ENCODE measurements at places on chromosomes 3 and 15.

- DNase-seq = peak; percentile 15
These were observed 33.3 kb upstream of the VPS8 start for GRCh38 chr3:184778426-184779332.

- peak; percentile 21 for DNase-seq
These were observed 61.2 kb downstream of the TSC22D2 start for GRCh38 chr3:150469031-150469930.

- DNase-seq = no peak
These were observed 18.4 kb downstream of the CTXND1 start for GRCh38 chr15:80233581-80233980.

- DNase-seq = no peak
These were observed 3.2 kb downstream of the C3orf18 start for GRCh38 chr3:50564321-50564720.

DNA sequence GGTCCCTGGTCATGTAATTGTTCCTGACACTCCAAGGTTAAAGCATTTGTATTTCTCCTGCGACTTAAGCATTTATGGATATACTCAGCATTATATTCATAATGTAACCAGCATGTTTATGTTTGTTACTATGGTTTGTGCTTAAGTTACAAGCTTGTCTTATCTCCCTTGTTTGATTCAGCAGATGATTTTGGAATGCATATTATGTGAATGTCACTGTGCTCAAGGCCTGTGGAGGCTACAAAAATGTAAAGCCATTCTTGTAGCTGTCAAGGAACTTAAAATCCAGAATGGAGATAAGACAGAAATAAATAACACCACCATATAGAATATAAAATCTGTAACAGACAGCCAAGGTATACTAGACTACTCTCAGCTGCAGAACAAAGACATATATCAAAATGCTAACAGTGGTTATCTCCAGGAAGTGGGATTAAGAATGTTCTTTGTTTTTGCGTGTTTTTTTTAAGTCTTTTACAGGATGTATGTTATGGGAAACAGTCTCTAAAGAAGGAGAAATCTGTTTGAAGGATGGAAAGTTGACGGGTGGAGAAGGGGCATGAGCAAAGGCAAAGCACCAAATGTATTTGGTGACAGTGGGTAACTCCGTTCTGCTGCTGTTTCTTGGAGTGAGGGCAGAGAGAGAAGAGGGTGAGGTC, 61.4 kb downstream of the IGF2BP2 start:
- no peak for DNase-seq

- DNase-seq = no peak
These were observed 147.9 kb downstream of the OR4M2 start for GRCh38 chr15:22228101-22228762.

GRCh38 chr3:162441716-162442115, 945.1 kb downstream of the OTOL1 start:
- no peak for DNase-seq

DNA sequence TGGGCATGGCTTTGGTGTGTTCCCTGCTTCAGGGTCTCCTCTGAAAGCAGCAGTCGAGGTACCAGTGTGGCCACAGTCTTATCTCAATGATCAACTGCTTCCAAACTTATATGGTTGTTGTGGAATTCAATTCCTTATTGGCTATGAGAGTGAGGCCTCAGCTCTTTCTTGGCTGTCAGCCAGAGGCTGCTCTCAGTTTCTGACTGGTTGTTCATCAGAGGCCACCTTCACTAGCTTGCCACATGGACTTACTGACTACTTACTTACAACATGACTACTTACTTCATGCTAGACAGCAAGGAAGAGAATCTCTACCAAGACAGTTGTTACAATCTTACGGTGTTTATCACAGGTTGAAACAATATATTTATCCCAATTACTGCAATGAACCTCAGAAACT, 789.2 kb downstream of the DIPK2A start:
- DNase-seq = no peak

GRCh38 chr15:89829161-89829560, 14.5 kb upstream of the ANPEP start:
- DNase-seq = no peak

GRCh38 chr15:36925653-36926426, 174.5 kb downstream of the MEIS2 start:
- DNase-seq = no peak

DNA sequence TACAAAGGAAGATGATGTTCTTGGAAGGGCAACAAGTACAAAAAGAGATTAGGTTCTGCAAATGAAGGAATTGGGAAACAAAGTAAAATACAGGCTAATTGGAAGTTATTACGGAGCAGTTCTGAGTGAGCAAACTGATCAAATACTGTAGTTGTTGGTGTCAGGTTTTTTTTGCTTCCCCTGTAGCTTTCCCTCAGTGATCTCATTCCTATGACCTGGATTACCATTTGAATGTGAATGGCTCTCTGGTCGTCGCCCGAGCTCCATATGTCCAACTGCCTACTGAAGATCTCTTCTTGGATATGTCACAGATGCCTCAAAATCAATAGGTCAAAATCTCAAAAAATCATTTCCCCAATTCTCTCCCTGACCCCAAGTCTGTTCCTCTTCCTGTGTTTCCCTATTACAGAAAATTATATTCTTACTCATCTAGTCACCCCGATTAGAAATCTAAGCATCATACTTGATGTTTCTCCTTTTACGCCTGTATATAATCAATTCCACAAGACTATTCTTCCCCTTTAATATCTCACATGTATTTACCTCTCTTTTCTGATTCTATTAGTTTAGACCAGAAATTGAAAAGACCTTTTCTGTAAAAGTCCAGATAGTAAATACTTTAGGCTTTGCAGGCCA, 29.0 kb downstream of the GOLM2 start:
- DNase-seq = no peak

DNA sequence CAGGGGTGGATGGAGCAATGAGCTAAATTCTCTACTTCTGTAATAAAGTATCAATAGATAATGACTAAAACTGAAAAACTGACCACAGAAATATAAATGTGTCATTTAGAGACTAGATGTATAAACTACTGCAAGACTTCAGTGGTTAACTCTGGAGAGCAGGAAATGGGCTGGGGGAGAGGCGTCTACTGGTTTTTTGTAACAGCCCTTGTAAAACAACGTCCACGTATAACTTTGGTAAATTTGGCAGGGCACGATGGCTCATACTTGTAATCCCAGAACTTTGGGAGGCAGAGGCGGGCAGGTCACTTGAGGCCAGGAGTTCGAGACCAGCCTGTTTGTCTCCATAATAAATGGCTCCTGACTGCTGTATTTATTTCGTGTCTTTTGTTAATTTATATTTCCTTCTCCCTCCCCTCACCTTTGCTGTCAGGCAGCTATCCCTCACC, 12.5 kb downstream of the RAB27A start:
- peak; percentile 24 for DNase-seq

GRCh38 chr15:85564686-85565085, 184.3 kb downstream of the AKAP13 start:
- DNase-seq = peak; percentile 47

GRCh38 chr3:142960322-142960850, 3.1 kb downstream of the PAQR9 start:
- DNase-seq = no peak

DNA sequence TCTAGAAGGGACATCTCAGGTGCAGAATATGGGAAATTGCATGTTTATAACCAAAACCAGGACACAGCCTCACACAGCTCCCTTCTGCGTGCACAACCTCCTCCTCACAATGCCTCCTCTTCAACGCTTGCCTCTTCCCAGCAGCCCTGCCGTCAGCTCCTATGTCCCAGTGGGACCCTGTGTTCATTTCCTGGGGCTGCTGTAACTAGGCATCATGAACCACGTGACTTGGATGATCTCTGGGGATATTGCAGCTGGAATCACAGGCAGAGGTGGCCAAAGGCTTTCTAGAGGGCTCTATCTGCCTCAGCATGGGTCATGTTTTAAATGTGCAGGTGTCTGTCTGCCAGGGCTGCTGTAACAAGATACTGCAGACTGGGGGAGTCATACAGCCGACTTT, 375.3 kb downstream of the OCA2 start:
- no peak for DNase-seq

DNA sequence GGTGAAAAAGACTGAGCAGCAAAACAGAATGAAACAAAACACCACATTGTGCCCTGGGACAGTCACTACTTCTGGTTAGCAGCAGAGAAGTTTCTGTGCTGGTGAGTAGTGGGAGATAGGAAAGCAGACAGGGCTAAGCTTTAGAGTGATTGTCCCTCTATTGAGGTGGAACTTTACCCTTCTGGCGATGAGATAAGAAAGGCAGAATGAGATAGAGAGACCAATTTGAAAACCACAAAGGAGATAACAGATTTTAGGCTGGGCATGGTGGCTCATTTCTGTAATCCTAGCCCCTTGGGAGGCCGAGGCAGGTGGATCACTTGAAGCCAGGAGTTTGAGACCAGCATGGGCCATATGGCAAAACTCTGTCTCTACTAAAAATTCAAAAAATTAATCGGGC, 208.5 kb downstream of the TBL1XR1 start:
- no peak for DNase-seq

All from suppressor macrophage (primary cell).